ENCODE measurements at places on chromosomes 16 and 17. TPM values are rescaled to one million over a fixed set of nuclear protein-coding genes. Genes with fewer than 3 reads are reported as not detected.

CBFA2T3 gene
- not detected for polyA plus RNA-seq

C17orf58 gene
- 8.9 TPM for polyA plus RNA-seq

LAT gene
- polyA plus RNA-seq: 6.3 TPM

ZNF688 gene
- polyA plus RNA-seq: 6.3 TPM

JPT2 gene
- 46.2 TPM for polyA plus RNA-seq

Data from BJ (cell line).